ENCODE measurements at places on chromosomes 7 and 10.

- DNase-seq = no peak
Measured at GRCh38 chr7:88147949-88148348, 71.9 kb downstream of the SRI start.

GRCh38 chr10:91206837-91207474 is 13.5 kb upstream of the PCGF5 start:
- DNase-seq = no peak

DNA sequence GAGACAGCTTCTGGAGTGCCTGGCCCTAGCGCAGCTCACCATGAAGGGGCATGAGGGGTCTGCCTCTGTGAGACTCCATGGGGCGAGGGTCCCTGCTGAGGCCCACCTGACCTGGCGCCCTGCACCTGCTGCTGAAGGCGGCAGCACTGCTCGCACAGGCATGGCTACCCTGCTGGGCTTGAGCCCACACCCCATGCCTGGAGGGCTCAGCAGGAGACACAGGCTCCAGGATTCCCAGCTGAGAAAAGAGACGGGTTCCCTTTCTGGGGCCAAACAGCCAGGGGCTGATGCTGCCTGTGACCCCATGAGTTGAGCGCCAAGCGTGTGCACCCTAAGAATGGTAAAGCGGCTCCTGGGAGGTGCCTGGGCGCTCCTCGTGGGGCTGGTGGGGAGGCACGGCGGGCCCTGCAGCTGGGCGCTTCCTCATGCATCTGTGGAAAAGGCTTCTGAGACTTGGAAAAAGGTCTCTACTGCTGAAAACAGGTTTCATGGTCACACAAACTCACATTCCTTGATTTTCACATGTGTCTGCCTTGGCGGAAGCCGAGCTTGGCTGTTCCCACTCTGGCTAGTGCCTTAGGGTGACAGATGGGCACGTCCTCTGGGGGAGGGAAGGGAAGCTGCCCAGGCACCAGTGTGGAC is 233.4 kb downstream of the ZMYND11 start:
- DNase-seq = no peak

DNA sequence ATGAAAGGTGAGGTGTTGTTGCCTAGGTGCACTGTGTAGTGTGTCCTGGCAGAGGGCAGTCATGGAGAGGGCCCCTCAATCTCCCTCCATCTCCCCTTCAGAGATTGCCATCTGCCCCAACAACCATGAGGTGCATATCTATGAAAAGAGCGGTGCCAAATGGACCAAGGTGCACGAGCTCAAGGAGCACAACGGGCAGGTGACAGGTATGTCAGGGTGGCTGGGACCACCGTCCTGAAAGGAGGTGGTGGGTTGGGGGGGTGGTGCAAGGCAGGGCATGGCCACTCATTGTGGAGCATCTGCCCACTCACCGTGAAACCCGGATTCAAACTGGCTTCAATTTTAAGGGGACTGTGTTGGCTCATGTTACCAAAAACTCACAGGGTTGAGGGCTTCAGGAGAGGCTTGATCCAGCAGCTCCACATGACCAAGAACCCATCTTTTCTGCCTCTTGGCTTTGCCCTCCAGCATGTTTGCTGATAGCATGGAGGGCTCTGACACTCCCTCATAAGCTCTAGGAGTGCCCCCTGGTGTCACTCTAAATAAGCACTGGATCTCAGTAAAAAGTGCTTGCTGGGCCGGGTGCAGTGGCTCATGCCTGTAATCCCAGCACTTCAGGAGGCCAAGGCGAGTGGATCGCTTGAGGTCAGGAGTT is 12.2 kb downstream of the ARPC1B start:
- no peak for DNase-seq

- DNase-seq = no peak
Measured at GRCh38 chr7:76054123-76055120, 6.5 kb downstream of the MDH2 start.

DNA sequence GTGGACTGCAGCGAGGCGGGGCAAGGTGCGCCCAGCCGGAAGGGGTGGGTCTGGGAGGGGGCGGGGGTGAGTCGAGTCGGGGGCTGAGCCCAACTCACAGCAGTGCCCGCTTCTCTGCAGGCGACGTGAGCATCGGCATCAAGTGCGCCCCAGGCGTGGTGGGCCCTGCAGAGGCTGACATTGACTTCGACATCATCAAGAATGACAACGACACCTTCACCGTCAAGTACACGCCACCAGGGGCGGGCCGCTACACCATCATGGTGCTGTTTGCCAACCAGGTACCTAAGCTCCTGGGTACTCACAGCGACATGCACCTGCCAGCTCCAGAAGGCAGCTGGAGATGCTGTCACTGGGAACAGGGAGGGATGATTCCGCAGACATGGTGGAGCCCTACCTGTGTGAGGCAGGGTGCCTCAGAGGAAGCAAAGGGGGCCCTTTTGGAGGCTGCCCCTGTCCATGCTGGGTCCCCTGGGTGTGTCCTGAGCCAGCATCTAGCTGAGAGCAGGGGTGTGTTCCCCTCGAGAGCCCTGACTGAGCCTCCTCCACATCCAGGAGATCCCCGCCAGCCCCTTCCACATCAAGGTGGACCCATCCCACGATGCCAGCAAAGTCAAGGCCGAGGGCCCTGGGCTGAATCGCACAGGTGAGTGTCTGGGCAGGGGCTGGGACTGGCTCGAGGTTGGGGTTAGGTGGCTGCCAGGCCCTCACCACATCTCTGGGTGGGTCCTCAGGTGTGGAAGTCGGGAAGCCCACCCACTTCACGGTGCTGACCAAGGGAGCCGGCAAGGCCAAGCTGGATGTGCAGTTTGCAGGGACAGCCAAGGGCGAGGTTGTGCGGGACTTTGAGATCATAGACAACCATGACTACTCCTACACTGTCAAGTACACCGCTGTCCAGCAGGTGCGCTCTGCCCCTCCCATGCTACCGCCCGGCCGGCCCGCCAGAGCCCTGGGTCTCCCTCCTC is 12.8 kb downstream of the FLNC start:
- no peak for DNase-seq

DNA sequence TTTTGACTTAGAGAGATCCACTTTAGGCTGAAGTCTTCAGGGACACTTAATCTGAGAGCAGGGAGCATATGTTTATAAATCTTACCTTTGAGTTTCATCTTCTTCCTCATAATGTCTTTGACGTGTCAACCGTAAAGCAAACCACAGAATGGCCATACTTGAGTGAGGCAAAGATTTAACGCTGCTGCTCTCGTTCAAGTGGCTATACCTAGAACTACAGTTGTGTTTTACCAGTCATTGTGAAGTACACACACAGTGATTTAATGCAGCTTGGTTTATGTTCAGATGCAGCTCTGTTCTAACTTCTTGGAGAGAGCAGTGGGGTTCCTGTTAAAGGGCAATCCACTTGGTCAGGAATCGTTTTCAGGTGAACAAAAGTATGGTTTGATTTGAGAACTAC is 39.9 kb upstream of the GOT1 start:
- DNase-seq = no peak

DNA sequence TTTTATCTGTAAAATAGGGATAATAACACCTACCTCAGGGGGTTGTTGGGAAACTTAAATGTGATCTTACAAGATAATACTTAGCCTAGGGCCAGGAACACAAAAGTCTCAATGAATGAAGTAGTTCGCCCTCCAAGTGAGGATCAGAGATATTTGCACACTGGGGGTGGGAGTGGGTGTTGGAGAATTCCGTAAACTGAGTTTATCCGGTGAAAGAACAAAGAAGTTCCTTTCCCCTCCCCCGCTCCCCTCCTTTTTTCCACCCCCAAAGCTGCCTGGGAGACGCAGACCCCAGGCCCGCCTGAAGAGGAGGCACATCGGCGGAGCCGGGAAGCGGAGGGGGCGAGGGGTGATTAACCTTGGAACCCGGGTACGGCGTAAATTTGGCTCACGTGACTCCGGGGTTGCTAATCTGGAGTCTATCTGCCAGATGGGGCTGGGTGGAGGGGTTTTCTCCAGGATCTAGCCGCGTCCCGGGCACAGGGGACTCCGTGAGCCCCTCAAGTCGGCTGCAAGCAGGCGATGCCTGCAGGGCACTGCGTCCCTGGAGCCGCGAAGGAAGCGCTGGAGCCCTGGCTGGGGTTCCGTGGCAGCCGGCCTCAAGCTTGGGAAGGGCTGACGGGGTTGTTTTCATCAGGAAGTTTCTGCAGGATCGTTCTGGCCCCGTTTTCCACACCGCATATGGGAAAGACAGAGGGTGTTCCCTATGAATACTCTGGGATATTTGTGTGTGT is 1.4 kb upstream of the PODXL start:
- no peak for DNase-seq

- no peak for DNase-seq
Measured at GRCh38 chr10:52785418-52785817, 12.8 kb upstream of the MBL2 start.

- DNase-seq = no peak
Measured at GRCh38 chr10:59362144-59362958, at the start of gene FAM13C. Gene FAM13C, minus strand, starts transcription at chr10:59362549. Its CDS starts 89 bp downstream, at chr10:59362460.

- DNase-seq = no peak
Measured at GRCh38 chr10:54441275-54441674, 359.8 kb downstream of the PCDH15 start.

DNA sequence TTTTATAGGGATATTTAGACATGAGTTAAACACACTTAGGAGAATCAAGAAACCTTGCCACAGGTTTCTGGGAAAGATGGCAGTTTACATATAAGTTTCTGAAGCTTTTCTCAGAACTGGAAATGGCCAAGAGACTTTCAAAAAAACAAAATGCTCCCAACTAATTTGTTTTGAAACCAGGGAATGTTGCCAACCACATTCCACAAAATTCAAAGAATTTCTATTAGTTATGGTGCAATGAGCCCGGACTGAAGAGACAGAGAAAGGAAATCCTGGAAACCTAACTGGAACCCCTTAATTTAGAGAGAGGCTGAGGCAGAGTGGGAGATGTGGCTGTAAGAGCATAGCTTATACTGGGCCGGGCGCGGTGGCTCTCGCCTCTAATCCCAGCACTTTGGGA is 128.5 kb downstream of the PTEN start:
- no peak for DNase-seq

GRCh38 chr7:136523571-136523970 is 344.9 kb upstream of the CHRM2 start:
- no peak for DNase-seq

DNA sequence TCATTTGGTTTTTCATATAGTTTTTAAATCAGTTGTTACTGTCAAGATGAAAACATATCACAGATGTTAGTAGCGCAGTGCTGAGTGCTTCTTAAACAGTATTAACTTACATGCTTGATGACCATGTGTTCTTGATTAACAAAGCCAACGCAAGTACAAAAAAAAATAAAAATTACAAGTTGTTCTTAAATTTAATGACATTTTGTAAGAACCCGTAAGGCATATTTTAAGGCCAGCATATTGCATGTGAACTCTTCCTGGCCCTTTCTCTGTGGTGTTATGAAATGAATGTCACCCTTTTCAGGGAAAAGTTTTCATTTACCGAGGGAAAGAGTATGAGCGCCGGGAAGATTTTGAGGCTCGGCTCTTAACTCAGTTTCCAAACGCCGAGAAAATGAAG is 140.4 kb upstream of the NPS start:
- DNase-seq = no peak

DNA sequence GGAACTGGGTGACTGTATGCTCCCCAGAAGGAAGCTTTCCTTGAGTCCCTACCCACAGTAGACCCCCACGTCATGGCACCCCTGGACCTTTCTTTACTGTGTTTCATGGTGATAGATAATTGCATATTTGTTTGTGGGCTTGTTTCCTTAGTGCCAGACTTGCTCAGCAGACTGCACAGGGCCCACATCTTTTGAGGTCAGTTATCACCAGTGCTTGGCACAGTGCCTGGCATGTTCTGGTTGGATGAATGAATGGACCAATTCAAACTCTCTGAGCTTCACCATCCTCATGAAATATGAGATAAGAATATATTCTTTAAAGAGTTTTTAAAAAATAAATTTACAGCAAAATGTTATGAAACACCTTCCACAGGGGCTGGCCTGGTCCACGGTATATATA is 78.4 kb upstream of the EMX2 start:
- no peak for DNase-seq

GRCh38 chr10:71424496-71425194 is 27.9 kb downstream of the CDH23 start:
- no peak for DNase-seq

GRCh38 chr10:79241990-79242619 is 105.2 kb upstream of the PPIF start:
- DNase-seq = no peak

DNA sequence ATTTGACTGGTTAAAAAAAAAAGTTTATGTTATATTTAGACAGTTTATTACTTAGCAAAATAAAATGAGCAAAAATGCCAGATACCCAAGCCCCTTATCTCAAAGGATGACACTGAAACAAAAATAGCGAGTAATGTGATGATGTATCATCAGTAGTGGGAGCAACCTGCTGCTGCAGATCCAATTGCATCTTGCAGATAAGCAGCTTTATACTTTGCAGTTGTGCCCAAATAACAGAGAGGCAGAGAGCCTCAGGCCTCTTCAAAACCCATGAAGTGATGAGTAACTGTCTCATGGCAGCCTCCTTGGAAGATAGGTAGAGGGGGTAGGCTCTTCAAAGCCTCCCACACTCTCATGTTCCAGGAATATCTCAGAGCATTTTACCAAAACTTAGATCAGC is 468.2 kb upstream of the LRRTM3 start:
- DNase-seq = no peak

- DNase-seq = no peak
Measured at GRCh38 chr7:140314573-140315480, 83.5 kb downstream of the SLC37A3 start.

GRCh38 chr7:51592842-51593599 is 276.4 kb upstream of the COBL start:
- DNase-seq = no peak

DNA sequence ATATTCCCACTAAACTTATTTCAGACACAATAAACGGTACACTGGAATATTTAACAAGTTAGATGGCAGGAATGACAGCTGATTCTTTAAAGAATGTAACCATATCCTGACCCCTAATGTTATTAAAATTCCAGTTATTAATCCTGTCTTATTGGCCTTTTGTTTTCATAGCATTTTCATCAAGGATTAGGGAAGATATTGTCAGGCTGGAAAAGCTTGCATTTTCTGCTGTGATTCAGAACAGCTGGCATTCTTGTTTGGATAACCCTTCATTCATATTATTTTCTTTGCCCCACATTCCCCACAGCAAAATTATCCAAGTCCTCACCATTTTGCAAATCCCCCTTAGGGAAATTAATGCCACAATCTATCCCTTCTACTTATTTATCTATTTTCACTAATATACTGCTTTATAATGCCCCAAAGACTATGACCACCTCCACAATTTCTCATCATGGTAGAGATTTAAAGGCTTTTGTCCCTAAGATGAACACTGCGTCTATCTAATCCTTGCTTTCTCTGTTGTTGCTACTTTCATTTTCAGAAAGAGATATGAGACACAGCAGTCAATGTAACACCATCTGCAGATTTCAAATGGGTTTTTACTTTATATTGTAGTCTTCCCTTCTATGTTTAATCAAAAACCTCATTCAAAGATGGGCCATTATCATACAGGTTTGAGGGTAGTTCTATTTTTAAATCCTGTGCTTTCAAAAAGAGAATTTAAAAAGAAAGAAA is 475.1 kb downstream of the PARD3 start:
- no peak for DNase-seq

DNA sequence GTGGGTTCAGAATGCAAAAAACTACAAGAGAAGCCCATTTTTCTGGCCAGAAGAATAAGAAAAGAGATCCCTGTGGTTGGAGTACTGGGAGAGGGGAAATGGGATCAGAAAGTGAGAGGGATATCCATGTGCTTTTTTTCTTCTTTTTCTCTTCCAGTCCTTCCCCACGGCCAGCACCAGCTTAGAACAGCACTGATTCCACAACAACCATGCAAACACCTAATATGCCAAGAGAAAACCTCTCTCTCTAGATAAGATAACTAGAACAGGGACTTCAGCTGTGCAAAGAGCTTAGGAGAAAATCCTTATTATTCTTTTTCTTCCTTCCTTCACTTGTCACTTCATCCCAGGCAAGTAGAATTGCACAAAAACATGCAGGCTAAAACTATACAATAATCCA is 83.5 kb downstream of the ELAPOR2 start:
- DNase-seq = no peak

Measured in activated CD4-positive, CD25-positive, alpha-beta regulatory T cell (primary cell).